ENCODE measurements at places on chromosomes 4 and X. TPM values are rescaled to one million over a fixed set of nuclear protein-coding genes. Genes with fewer than 3 reads are reported as not detected.

Gene ELOVL6
- total RNA-seq = 28.4 TPM

Gene VCX
- total RNA-seq = not detected

DNA sequence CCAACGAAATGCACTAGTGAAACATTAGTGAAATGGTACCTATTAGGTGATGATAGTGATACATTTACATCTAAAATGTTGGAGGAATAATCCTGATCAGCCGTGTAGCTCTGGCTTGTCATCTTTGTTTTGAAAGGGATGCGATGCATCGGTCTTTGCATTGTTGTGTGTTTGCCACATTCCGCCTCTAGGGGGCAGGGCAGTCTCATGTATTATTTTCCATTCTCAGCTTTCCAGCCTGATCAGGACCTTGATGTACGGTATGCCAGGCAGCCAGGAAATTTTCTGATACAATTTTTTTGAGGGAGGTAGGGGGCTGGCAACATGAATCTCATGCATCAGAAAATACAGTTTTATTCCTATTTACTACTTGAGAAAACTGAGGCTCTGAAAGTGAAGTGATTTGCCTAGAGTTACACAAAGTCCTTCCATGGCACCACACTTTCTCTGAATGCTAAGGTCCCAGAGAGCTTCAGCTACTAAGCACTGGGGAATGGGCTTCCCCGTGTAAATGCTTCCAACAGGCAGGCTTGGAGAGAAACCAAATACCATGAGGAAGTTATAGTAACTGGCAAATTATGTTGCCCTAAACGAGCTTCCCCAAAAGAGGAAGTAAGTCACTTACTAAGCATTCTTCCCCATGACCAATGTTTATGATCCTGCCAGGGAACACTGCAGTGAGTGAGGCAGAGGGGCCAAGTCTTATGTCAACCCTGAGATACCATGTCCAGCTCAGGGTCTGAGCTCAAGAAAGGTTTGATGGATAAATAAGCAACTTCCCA lies 31.8 kb upstream of the IQSEC2 start:
- DNase-seq = peak; percentile 2

DNA sequence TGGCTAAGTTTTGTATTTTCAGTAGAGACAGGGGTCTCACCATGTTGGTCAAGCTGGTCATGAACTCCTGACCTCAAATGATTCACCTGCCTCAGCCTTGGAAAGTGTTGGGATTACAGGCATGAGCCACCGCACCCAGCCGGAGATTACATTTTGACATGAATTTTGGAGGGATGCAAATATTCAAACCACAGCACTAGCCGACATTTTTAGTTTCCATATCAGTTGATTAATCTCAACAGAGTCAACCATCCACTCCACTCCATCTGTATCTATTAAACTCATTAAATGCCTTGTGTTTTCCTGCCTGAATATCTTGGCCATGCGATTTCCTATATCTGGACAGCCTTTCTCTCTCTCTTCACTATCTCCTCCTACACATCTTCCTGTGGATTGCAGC lies 64.1 kb upstream of the PDGFRA start:
- DNase-seq = no peak

- no peak for DNase-seq
Observed at GRCh38 chrX:41457613-41458192, 10.6 kb downstream of the NYX start.

- DNase-seq = no peak
Observed at GRCh38 chrX:64230123-64230970, at the start of gene ASB12. ASB12 (minus strand) TSS chrX:64230607; CDS start chrX:64225650, 4,957 bp downstream.

- no peak for DNase-seq
Observed at GRCh38 chrX:78119521-78120227, 15.6 kb downstream of the PGK1 start.

DNA sequence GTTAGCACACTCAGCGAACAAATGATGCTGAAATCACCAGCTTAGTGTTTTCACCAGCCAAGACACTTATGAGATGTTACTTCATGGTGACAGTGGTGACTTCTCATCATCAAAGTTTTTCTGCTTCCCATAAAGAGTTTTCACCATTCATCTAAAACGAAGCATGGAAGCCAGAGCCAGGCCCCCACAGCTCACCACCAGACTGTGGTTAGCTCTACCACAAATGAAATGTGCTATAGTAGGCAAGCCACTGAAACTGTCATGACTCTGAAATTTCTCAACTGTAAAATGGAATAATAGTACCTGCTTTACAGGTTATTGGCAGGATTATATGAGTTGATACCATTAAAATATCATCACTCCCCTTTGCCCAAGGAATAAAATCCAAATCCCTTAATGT lies 56.4 kb upstream of the HHIP start:
- no peak for DNase-seq

- no peak for DNase-seq
Observed at GRCh38 chrX:71623714-71624113, 5.4 kb upstream of the CXCR3 start.

GRCh38 chr4:182339221-182339641 lies 96.0 kb downstream of the TENM3 start:
- no peak for DNase-seq

GRCh38 chr4:98627531-98628257 lies 30.7 kb downstream of the TSPAN5 start:
- DNase-seq = peak; percentile 91

DNA sequence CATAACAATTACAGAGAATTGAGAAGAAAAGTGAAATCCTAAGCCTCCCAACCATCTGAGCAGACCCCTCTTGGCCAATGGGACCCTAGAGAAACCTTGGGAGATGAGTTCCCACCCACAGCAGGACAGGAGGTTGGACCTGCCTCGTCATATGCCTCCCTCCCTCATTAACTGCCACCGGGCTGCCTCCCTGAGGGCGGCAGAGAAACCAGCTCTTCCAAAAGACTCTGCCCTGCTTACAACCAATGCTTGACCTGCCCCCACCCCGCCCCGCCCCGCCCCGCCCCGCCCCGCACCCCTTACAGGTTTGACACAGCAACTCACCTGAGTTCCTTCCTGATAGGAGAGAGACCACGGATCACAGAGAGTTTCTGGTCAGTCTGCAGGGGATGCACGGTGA lies 86.1 kb downstream of the ADRA2C start:
- DNase-seq = no peak

DNA sequence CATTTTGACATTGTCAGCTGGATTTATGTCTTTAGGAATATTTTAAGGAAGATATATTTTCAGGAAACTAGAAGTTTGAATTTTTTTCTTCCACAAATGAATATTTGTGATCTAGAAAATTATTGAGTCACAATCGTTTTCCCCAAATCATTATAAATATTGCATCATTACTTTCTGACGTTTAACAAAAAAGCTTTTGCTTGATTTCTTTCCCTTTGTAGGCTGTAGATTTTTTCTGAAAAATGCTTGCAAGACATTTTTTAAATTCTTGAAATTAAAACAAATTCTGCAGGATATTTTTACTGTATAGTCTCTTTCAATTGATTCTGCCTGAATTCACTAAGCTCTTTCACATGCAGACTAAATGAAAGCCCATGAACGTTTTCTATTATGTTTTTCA lies 4.9 kb upstream of the SMARCAD1 start:
- DNase-seq = no peak

GRCh38 chrX:46072791-46073190 lies 472.4 kb downstream of the ZNF674 start:
- no peak for DNase-seq
